AG08395 (cell line): ENCODE measurements at places on chromosomes 1 and 21.

- no peak for DNase-seq
Observed at GRCh38 chr21:25742900-25743299, 8.1 kb downstream of the GABPA start.

GRCh38 chr1:225442123-225442505 lies 14.3 kb upstream of the LBR start:
- DNase-seq, result no peak

- no peak for DNase-seq
Observed at GRCh38 chr1:197807216-197807615, 31.9 kb upstream of the DENND1B start.

DNA sequence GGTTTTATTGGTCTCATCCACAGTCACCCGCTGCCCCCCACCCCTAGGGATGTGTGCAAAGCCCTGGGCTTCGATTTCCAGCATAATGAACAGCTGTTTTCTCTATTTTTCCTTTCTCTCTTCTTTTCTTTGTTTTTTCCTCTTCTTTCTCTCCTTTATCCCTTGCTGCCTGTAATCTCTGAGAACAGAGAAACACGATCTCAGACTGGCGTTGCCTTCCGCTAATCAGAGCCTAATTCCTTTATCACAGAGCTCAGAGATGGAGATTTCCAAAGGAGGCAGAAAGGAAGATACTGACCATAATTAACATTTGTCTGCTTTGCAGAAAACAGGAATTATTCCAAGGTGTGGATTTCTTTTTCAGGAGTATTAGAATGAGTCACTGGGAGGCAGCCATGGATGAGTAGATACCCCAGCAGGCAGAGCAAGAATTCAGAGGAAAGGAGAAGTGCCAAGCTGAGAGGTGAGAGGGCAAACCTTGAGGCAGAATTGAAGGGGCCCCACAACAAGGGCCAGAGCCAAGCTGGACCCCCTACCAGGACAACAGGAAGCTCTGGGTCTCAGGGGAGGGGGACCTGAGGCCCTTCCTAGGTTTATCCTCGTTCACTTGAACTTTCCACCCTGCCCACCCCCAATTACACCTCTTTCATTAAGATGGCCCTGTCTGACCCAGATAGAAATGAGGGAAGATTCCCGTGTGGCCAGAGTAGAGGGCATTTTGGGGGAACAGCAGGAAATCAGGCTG lies 33.3 kb downstream of the MATN1 start:
- DNase-seq, result no peak

DNA sequence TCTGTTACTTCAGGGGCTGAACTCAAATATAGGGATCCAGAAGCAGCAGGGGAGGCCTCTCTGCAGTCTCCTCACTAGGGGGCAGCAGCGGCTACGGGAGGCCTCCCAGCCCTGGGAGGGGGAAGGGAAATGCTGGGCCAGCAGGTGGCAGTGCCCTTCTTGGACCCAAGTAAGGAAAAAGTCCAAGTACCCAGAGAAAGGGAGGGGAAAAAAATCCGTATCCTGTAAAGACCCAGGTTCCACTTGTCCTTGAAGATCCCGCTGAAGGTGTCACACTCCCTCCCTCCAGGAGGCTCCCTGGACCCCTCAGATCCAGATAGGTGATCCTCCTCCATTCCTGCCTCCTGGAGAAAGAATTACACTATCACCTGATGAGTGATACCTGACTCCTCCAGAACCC lies 14.1 kb upstream of the NUAK2 start:
- peak; percentile 90 for DNase-seq
